CD4-positive, alpha-beta T cell treated with Interleukin-2 at 100 ng/mL for 4 hours (primary cell): ENCODE measurements at places on chromosomes 7 and 10.

DNA sequence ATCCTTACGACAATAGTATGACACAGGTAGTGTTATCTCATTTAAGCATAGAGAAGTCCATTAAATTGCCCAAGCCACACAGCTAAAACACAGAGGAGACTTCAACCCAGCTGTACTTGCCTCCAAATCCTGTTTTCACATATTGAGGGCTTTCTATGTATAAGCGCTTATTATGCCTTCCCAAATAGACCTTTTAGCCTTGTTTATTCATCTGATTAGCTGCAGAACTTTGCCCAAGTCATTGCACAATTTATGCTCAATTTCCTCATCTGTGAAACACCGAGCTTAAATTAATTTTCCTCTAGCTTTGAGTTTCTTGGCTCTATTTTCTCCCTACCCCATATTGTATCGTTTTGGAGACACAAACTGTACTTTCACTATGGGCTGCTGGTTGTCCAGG is 15.5 kb downstream of the NPS start:
- DNase-seq, result no peak

DNA sequence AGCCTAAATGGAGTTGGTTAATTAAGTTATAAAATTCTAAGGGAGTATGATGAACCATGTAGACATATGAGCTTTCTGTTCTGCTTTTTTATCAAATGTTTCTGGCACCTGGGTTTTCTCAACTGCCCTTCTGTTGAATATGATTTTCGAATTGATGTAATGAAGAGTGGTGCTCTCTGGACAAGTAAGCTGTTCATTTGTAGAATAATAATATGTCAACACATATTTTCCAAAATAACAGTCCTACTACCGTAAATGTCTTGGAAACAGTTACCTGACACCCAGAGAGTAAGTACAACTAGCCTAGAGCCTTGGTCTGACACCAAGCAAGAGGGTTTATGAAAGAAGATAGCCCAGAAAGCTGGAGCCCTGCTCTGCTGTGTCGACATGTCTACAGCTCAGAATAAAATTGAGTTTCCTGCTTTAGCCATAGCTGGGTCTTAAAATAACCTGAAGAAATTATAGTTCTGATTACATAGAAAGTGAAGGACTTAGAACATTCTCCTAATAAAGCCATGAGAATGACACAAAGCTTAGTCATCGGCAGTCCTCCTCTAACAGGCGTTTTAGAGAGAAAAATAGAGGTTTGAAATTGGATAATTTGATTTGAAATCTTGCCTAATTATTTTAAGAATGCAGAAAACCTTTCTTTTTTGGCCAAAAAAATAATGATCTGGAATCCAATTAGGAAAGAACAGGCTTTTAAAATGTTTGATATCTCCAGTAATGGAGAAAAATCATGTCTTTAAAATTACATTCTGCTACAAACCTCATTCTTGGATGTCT is 25.1 kb downstream of the HDAC9 start:
- DNase-seq, result no peak

DNA sequence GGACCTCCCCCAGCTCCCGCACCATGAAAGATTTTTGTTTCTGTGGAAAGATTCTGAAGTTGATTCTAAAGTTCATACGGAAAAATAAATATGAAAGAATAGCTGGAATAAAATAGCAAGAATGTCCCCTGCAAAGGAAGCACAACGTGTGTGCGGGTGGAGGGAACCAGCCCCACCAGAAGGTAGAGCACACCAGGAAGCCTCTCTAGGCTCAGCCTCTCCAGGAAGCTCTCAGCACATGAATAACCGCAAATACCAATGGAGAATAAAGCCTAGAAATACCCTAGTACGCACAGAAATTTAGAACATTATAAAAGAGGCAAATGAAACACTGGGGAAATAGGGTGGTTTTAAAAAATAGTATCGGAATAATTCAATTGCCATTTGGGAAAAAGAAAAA is 24.6 kb upstream of the FAM170B start:
- no peak for DNase-seq

DNA sequence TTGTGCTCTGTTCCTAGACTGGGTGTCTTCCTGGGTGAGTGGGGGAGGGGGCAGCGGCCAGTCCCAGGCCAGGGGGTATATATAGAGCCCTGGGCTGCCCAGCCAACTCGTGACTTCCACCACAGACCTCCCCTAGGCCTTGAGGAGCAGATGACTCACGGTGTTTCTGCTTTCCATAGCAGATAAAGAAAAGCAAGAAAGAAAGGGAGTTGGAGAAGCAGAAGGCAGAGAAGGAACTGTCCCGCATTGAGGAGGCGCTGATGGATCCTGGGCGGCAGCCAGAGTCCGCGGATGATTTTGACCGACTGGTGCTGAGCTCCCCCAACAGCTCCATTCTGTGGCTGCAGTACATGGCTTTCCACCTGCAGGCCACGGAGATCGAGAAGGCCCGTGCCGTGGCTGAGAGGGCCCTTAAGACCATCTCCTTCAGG is 10.1 kb downstream of the CALHM2 start:
- DNase-seq, result no peak

DNA sequence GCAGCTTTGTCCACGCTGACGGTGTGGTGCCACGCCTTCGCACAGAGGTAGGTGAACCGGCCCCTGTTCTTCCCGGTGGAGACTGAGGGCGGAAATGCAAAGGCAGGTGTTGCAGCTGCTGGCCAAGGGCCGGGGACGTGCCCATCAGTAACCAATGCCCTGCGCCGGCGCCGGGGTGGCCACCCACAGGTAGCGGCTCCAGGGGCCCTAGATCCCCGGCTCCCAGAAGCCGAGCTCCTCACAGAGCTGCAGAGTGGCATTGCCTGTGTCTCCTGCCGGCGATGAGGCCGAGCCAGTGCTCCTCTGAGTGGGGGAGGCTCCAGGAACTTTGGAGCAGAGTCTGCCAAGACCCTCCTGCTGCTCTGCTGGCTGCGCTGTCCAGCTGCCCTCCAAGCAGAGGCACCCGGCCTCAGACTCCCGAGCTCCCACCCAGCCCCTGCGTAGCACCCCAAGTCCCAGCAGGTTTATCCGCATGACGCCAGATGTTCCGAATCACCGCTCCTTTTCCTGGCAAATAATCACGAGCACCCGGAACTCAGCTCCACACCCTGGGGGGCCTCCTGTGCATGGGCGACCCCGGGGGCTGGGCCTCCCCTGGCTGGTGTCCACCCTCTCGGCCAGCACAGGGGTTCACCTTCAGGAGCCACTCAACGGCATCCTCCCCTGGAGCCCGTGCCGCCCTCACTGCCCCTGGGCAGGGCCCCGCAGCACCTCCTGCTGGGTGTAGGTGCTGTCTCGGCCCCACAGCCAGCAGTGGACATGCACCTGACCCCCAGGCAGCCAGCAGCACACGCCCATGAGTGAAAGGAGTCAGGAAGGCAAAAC is 22.1 kb downstream of the CFAP46 start:
- DNase-seq, result no peak

GRCh38 chr7:138338361-138338760 is 121.7 kb upstream of the TRIM24 start:
- DNase-seq, result no peak
